ENCODE measurements at places on chromosomes 12 and 14.

- DNase-seq, result no peak
Measured at GRCh38 chr12:38386205-38386985, 69.8 kb downstream of the ALG10B start.

- DNase-seq, result no peak
Measured at GRCh38 chr12:41362510-41362909, 174.4 kb downstream of the PDZRN4 start.

DNA sequence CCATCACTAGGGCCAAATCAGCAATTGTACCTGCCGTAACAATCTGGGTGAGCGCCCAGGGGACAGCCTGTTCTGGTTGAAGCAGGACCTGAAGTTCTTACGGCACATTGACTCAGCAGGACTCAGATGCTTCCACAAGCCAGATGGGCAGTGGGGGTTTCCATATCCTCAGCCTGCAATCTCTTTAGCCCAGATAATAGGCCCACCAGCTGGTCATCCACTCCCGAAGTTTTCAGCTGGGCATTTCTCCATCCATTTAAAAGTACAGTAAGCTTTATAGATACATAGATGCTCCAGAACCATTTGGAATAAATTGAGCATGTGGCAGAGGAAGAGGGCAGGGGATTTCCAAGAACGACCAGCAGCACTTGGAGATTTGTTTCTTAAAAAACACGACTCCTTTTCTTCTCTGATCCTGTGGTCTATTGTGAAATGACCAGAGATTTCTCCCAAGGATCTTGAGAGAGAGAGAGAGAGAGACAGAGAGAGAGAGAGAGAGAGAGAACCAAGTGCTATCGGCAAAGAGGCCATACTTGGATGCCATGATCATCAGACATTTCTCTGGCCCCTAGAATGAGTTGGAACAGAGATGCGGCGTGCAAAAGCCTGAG lies 74.8 kb upstream of the PLXNC1 start:
- DNase-seq, result no peak

DNA sequence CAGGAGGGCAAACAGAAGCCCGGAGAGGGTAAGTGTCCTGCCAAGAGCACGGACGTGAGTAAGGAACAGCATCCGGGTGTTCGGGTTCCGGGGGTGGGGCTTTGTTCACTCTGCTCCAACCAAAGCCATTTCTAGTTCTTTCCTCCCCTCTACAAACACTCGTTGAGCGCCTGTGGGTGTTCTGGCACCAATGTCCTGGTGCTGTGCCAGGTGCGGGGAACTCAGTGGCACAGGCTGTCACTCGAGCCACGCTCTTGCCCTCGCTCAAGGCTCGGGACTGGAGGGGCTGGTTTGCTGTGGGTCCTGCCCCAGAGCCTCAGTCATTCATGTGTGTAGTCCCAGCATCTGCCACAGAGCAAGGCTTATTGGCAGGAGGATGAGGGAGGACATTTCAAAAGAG lies 157.5 kb downstream of the CALM1 start:
- no peak for DNase-seq

GRCh38 chr14:29810682-29811081 lies 117.0 kb downstream of the PRKD1 start:
- no peak for DNase-seq

GRCh38 chr12:115383668-115384067 lies 699.7 kb upstream of the TBX3 start:
- DNase-seq, result no peak

DNA sequence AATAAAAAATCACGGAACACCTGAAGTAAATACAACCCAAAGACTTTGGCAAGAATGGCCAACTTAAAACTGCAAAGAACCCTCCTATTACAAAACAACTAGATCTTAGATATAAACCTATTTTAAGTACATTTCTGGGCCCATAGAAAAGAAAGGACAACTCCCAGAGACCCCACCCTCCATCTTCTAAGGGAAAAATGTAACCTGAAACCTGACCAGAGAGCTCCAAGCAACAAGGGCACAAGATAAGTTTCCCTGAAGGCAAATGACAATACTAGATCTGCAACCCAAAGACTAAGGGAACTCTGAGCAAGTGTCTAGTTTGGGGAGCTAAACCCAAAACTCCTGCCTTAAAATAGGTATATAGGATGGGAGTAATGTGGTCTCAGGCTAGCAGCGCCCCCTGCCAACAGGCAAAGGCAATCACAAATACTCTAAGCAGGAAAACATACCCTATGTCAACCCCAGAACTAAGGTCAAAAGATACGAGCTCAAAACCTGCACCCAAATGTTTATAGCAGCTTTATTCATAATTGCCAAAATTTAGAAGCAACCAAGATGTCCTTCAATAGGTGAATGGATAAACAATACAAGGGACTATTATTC lies 218.9 kb downstream of the ITPR2 start:
- peak; percentile 61 for DNase-seq

GRCh38 chr12:107632246-107632645 lies 53.4 kb upstream of the PWP1 start:
- DNase-seq, result no peak

GRCh38 chr12:132904718-132905328 lies 17.4 kb upstream of the CHFR start:
- no peak for DNase-seq

- no peak for DNase-seq
Measured at GRCh38 chr14:51442513-51443175, 202.6 kb downstream of the TMX1 start.

GRCh38 chr14:34502001-34502400 lies 37.5 kb downstream of the EAPP start:
- no peak for DNase-seq

DNA sequence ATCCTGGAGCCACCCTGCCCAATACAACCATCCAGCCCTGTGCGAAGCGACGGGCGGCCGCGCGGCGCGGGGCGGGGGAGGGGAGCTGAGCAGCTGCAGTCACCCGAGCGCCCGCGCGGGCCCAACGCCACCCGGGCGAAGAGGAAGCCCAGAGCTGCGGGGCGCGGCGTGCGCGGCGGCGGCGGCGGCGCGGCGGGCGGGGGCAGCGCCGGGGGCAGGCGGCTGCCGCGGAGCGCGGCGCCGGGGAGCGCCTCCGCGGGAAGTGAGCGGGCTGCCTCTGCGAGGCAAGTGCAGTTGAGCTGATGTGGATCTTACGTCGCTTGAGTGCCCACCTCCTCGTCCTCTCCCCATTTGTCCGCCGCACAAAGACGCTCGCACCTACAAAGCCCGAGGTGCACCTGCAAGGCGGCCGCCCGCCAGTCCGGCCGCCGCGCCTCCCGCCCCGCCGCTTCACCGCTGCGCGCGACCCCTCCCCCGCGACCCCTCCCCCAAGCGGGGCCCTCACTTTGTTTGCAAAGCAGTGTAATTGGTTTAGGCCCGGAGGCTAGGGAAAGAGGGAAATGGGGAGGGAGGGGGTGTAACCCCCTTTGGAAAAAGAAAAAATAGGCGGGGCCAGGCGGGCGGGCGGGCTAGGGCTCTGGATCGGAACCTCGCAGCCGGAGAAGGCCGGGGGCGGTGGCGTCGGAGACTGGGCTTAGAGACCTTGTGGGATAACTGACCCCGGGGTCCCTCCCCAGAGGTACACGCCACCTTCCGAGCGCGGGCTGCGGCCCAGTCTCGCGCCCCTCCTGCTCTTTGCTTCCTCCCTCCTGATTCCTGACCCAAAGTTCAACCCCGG lies at the start of the genes FOXA1 and TTC6:
FOXA1 (minus strand) TSS at position 279 of the 838 bp plus-strand sequence; CDS start at position 2, 277 bp downstream.
TTC6 (plus strand) TSS at position 659 of the 838 bp plus-strand sequence. CDS start 26,436 bp downstream, outside the sequence.
- DNase-seq, result no peak

- DNase-seq, result no peak
Measured at GRCh38 chr12:32034045-32034444, 72.6 kb upstream of the BICD1 start.

- DNase-seq, result no peak
Measured at GRCh38 chr12:571795-572531, 91.3 kb downstream of the NINJ2 start.

DNA sequence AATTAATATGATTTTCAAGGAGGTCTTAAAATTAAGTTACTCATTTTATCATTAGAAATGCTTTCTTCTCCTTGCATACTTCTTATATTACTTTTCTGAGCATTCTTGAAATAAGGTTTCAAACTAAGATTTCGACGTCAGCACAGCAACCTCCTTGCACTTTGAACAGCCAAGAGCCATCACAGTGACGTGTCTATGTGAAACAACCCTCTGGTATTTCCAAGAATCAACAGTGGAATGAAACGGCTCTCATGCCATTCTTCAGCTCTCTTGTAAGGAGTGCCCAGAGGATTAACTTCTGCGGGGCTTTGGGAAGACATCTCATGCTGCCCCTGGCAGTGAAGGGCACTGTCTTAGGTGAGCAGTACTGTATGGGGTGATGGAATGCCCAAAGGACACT lies 109.2 kb downstream of the EFCAB11 start:
- DNase-seq, result no peak

GRCh38 chr12:51669996-51670395 lies 79.0 kb downstream of the SCN8A start:
- no peak for DNase-seq

- no peak for DNase-seq
Measured at GRCh38 chr12:15669256-15669948, 119.8 kb downstream of the EPS8 start.

GRCh38 chr12:93020631-93021597 lies 91.8 kb upstream of the EEA1 start:
- DNase-seq, result no peak

- peak; percentile 48 for DNase-seq
Measured at GRCh38 chr14:60753264-60754119, 18.9 kb downstream of the MNAT1 start.

GRCh38 chr14:52073251-52073650 lies 4.4 kb upstream of the NID2 start:
- no peak for DNase-seq

DNA sequence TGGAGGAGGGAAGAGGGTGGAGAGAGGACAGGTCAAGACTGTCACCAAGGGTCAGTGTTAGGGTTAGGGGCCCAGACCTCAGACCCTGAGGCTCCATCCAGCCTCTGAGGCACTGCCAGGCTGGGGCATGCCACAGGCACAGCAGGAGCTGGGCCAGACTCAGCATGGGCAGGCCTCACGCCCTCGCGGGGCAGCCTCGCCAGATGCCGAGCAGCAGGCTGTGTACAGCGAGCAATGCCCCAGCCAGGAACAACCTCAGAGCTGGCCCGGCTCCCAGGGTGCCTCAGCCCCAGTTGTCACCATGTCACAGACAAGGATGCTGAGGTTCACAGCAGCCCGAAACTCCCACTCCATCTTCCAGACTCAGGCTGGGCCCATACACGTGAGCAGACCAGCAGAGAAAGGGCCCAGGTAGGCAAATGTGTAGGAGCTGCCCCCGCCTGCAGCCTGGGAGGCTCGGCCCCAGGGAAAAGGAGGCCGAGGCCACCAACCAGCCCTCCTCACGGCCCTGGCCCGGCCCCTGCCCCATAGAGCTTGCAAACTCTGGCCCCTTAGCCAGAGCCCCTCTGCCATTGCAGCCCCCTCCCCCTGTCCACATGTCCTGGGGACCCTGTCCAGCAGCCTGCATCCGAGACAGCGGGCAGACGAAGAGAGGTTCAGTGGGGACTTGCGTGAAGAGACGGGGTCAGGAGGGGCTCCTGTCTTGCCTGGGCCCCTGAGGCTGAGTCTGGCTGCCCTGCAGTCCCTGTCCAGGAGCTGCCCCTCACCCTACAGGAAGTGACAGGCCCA lies 7.5 kb downstream of the C14orf180 start:
- DNase-seq, result peak; percentile 56

GRCh38 chr12:65885716-65886115 lies 61.4 kb downstream of the HMGA2 start:
- DNase-seq, result no peak

- no peak for DNase-seq
Measured at GRCh38 chr14:55130196-55130550, 1.1 kb downstream of the LGALS3 start.

GRCh38 chr12:46349253-46349652 lies 23.3 kb downstream of the SLC38A2 start:
- no peak for DNase-seq

DNA sequence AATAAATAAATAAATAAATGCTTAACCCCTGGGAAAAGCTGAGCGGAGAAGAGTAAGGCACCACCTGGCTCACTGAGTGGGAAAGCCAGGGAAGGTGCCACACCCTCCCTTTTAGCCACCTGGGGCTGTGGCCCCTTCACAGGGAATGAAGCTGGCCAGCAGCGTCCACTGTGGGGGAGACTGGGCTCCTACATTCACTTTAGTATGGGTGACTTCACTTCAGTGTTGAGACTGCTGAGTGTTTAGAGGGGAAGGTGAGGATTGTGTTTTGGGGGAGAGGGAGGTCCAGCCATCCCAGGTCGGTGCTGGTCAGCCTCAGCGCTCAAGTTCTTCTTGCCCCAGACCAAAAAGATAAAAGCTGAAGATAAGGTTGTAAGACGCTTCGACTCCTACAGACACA lies 1.6 kb downstream of the NAB2 start:
- DNase-seq, result peak; percentile 38

GRCh38 chr12:46266869-46267574 lies 1.8 kb downstream of the SLC38A1 start:
- DNase-seq, result peak; percentile 84

DNA sequence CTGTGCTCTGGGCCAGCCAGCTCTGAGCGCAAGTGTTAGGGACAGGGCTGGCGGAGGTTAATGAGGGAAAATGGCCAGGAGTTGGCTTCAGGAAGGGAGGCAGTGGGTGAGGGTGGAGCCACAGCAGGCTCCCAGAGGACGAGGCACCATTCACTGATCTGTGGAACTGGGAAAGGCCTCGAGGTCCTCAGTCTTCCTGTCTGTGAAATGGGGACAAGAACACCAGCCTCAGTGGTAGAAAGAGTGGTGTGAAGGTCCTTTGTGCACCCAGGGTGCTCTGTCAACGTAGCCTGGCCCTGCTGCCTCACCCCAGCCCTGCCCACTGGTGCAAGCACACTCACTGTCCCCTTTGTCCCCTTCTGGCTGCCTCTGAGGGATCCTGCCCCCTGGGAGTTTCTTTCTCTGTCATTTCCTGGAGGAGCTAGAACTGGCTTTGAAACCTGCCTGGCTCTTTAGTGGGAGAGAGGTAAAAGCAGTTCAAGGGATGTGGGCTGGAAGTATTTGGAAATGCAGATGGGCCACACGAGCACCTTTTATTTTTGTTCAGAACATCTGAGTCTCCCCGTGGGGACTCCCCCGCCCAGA lies 25.0 kb downstream of the SYNDIG1L start:
- DNase-seq, result no peak

DNA sequence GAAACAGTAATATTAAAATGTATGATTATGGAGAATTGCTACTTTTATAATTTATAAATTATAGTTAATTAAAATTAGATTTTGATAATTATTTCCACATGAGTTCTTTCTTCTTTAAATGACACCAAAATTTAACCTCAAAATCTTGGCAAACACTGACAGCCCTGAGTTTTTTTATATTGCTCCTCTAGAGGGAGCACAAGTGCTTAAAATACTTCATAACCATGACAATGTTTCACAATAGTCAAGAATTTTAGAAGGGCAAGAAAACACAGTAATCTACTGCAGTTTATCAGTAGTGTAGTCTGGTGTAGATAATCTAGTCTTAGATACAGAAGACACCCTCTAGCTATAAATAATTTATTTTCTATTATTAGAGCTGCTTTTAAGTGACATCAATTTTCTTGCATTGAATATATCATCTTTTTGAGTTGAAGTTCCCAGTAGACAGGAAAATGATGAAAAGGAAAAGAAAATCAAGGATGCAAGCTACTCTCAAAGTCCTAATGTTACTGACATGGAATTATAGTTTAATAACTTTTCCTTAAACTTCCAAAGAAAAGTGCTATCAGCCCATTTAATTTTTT lies 14.3 kb upstream of the PTGER2 start:
- DNase-seq, result peak; percentile 83

Data from Karpas-422 (cell line).